ENCODE measurements at places on chromosomes 5 and 9.

- DNase-seq, result no peak
Measured at GRCh38 chr5:179802207-179802883, 4.3 kb downstream of the MGAT4B start.

DNA sequence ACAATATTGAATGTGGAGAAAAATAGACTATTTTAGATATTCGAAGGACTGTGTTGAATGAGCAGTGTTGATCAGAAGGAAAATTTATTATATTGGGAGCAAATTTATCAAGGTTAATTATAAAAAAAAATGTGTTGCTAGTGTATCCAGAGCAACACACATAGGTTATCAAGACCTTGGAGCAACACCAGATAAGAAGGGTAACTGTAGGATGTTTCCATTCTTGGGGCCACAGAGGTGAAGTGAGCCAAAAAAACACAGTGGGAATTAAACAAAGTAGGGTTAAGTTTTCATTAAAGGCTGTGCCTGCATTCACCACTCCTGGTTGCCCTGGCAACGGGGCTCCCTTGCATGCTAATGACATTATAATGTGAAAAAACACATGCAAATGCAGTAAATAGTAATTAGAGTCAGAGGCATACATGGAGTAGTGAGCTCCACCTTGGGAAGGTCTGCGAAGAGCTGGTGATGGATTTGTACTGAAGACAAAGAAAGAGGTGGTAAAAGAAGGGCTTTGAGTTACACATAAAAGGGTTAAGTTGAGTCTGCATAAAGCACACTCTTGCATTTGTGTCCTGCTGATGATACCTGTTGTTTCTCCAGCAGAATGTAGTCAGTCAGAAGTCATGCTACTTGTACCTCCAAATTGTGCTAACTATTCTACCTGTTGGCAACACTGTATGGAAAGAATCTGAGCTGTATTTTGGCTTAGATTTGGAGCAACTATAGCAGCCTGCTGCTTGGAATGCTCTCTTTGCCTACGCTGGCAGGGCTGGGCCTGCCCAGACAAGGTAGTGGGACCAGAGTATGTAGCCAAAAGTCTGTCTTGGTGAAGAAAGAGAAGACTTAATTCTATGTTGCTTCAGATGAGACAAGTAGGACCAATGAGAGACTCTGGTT lies 59.6 kb downstream of the ATG10 start:
- no peak for DNase-seq

- DNase-seq, result no peak
Measured at GRCh38 chr5:130138406-130139045, 234.3 kb downstream of the CHSY3 start.

GRCh38 chr9:79617395-79617794 lies 45.6 kb downstream of the TLE4 start:
- no peak for DNase-seq

DNA sequence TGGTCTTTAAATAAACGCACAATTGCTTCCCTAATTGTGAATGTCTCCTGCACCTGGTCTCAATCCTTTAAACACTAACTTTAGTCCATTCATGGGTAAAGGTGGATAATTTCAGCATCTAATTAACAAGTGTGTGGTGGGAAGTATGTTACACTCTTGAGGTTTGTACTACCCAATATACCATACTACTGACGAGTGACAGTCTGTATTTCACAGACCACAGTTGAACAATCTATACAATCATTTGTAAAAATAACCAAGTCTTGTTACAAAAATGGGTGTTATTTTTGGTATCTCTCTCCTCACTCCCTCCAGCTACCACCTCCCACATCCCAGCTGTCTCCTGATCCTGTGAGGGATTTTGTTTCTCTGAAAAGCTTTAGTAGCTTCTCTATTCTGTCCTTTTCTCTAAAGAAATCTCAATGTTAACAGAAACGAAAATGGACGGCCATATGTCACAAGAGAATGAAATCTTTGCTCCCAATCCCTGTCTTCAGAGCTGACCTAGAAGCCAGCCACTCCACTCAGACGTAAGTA lies 62.3 kb upstream of the ZNF366 start:
- no peak for DNase-seq

GRCh38 chr9:134055981-134056461 lies 11.8 kb downstream of the BRD3 start:
- no peak for DNase-seq

DNA sequence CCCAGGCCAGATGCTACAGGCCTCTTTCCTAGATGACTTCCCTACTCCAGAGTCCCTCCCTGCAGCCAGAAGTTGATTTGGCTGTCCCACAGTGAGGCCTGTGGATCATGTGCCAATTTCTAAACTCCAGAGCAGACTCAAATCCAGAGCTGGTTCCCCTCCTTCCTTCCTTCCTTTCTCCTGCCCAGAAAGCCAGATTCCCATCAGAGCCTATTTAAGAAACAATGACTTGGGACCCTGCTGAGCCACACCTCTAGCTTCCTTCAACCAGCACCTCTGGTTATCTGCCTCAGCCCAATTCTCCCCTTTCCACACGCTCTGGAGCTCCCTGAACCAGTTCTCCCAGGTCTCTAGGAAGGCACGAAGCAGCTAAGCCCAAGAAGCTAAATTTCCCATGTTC lies 7.2 kb downstream of the FAM219A start:
- DNase-seq, result no peak

GRCh38 chr5:83937837-83938236 lies 217.2 kb upstream of the HAPLN1 start:
- no peak for DNase-seq

DNA sequence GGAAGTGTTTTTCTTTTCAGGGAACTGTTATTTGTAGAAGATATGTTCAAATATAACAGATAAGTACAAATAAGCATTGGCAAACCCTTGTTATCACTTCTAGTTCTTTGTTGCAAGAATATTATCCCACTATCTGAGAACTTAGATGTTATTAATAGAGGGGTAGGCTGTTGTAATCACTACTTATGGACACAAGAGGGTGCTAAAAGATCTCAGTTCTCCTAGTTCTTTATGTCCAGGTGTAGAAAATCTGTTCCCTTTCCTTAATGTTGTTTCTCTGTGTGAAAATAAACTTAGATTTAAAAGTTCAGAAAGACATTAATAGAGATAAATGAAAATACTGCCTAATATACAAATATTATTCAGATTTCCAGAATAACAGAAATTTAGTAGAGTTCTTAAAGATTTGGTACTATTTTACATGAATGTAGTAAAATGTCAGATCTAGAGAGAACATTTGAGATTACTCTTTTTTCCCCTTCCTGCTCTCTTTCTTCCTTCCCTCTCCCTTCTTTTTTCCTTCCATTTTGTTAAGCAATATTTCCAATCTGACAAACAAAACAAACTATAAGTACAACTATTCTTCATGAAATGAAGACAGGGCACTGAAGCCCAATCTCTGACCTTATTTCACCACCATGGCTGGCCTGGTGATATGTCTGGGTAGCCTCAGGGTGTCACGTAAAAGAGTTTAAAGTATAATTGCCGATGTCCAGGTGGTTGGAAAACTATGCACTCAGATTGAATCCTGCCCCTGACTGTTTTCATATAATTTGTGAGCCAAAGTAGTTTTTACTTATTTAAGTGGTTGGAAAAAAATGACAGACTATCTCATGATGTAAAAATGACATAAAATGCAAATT lies 43.6 kb upstream of the C5orf46 start:
- DNase-seq, result no peak

DNA sequence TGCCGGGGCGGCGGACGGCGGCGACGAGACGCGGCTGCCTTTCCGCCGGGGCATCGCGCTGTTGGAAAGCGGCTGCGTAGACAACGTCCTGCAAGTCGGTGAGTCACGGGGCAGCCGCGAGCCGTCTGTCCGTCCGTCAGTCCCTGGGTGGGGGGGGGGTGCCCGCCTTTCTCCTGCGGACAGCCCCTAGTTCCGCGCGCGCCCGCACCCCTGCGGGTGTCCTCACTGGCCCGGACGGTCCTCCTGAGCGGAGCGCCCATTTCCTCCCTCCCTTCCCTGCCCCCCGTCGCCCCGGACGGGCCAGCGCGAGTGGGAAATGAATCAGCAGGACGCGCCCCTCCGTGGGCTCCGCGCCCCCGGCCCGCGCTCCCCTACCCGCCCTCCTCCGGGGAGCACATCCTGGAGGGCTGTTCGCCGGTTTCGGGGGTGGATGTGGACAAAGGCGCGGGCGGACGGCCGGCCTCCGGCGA lies 828 bp downstream of the ZSWIM6 start:
- DNase-seq, result no peak

GRCh38 chr5:117504305-117504704 lies 929.7 kb upstream of the SEMA6A start:
- no peak for DNase-seq

- no peak for DNase-seq
Measured at GRCh38 chr9:135567311-135567710, 5.8 kb downstream of the PAEP start.

GRCh38 chr5:43606351-43606750 lies 3.4 kb downstream of the NNT start:
- DNase-seq, result no peak

DNA sequence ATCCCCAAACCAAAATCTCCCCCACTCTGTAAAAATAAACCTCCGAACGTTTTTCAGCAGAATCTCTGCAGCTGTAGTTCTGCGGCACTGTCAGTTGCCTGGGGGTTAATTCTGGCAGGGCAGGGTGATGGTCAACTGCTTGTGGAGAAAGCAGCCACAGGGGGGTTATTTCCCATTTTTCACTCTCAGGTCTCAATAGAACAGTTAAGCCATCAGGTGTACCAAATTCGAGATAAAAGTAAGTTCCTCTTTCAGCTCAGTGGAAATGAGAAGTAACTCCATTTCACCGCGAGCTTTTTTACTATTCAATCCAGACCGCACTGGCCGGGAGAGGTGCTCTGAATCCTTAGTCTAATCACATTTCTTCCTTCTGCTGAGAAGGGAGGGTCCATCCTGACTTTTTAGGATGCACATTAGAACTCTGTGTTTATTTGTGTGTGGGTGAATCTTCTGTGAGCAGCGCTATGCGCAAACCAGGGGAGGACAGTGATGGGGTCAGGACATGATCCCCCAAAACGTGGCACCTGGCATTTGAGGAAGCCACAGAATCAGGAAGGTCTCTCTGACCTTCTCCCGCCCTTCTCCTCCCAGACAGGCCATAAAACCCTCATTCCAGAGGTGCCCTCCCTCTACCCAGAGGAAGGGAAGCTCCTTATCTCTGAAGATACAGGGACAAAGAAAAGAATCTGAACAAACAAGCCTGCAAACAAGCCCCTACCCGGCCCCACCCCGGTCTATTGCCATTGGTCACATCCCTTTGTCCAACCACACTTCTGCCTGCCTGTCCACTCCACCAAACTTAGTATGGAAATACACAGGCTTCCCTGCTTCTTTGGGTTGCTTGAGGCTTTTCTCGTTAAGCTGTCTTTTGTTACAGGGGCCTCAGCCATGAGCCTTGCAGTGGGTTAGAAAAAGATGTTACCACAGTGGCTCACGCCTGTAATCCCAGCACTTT lies 229.0 kb downstream of the ROR2 start:
- DNase-seq, result no peak

- DNase-seq, result no peak
Measured at GRCh38 chr9:105510024-105510423, 47.9 kb upstream of the FKTN start.

DNA sequence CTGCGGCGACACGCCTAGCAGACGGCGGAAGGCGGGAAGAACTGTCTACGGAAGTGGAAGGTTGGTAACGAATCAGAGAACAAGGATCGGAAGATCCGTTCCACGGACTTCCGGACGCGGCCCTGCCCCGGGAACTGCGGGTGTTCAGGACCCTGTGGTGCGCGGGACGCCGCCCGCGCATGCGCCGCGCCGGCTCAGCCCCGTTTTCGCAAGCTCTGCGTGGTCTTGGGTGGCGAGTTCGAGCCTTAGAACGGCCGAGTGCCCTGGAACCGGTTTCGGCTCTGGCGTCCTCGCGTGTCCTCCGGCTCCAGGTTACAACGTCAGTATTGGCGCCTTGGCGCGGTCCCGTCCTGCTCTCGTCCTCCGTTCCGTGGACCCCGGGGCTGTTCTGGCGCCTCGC lies 515 bp upstream of the RNU6ATAC start:
- DNase-seq, result no peak

DNA sequence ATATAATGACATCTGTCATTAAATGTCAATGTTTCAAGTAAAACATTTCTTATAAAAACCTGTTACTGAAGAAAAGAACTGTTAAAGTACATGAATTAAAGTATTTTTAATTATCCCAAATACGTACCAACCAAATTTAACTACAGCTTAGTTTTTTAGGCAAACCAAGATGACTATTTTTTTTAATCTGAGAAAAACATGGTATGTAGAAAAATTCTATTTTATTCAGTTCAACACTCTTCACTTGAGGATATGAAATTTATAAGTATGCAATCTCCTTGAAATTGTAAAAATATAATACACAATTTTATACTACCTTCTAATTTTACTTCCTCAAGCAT lies 75.3 kb upstream of the IFNE start:
- no peak for DNase-seq

GRCh38 chr5:134566741-134567221 lies 41.3 kb downstream of the JADE2 start:
- no peak for DNase-seq

DNA sequence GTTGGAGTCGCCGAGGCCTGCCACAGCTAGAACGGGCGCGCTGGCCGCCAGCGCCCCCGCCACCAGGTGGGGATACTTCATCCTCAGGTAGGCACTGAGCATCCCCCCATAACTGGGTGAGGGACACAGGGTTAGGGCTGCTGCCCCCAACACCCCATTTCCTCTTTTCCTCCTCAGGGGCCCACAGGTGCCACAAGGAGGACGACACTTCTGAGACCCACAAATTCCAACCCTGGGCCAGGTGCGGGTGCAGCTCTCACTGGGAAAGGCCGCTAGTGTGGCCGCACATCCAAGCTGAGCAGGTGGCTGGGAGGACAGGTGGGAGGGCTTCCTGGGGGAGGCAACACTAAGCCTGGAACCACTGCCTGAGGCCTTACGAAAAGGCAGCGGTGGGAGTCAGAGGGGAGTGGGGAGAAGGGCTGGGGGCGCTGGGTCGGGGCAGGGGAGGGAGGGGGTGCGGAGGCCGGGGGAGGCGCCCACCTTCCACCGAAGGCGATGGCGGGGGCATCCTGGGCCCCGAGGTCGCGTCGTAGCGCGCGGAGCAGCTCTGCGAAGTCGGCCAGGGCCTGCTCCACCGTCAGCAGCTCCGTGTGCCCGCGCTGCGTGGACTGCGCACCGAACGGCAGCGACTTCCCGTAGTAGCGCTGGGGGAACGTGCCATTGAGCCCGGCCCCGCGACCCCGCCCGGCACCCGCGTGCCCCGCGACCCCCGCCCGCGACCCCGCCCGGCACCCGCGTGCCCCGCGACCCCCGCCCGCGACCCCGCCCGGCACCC lies 961 bp downstream of the DPP7 start:
- DNase-seq, result no peak

DNA sequence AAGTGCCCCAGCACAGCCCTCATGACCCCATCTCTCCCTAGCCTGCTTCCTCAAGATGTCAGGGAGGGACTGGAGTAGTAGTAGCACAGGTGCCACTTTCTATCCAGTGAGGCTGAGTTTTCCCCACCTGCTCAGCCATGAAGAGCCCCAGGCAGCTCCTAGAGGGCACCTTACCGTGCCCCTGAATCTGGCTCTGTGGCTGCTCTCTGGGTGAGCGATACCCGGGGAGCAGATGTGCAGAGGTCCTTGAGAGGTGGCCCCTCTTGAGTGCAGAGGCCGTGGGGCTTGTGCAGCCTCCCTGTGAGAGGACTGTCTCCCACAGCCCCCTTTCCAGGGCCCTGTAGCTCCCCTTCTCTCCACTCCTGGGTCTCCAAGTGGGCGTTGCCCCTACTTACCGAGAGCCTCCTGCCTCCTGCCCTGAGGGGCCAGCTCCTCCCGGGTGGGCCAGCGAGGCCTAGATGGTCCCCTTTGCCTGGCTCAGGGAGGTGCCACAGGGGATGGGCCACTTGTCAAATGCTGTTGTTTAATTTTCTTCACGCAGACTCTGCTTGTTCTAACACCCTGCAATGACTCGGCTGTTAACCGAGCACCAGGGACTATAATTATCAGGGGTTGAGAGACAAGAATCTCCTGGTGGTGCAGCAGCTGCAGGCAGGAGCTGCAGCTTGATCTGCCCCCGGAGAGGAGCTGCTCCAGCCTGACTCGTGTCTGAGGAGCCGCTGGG lies 29.6 kb upstream of the PITX1 start:
- DNase-seq, result no peak

Data from activated CD4-positive, CD25-positive, alpha-beta regulatory T cell (primary cell).